ENCODE measurements at places on chromosomes 1 and 21. TPM values are rescaled to one million over a fixed set of nuclear protein-coding genes. Genes with fewer than 3 reads are reported as not detected.

The CAMK1G gene
- total RNA-seq, result not detected

The HPDL gene
- total RNA-seq, result 2.5 TPM

The FMO2 gene
- total RNA-seq, result not detected

The MPZ gene
- 2.6 TPM for total RNA-seq

The IGSF21 gene
- 4.4 TPM for total RNA-seq

The ZMYND12 gene
- 1.1 TPM for total RNA-seq

The AMY1B gene
- total RNA-seq, result not detected

The SYF2 gene
- 34.9 TPM for total RNA-seq

The OR6N1 gene
- total RNA-seq, result not detected

GRCh38 chr1:214075999-214076707, 88.4 kb downstream of the PROX1 start:
- no peak for DNase-seq

DNA sequence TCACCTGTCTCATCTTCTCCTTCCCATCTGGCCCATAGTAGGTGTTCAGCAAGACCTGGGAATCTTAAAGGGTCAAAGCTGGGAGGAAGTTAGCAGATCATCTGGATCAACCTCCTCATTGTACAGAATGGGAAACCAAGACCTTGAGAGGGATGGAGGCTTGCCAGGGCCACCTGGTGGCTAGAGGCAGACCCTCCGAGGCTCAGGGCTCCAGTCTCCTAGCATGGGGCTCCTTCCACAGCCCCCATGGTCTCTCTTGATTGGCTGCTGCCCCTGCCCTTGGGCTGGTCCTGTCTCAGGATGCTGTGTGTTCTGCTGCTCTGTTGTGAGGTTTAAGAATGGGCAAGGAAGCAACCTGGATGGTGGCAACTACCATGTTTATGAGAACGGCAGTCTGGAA, 68.7 kb upstream of the CNTN2 start:
- DNase-seq, result no peak

- no peak for DNase-seq
These were observed 20.9 kb upstream of the RGL1 start for GRCh38 chr1:183783767-183784637.

GRCh38 chr21:35996217-35996616, 64.1 kb downstream of the SETD4 start:
- no peak for DNase-seq

GRCh38 chr1:117375327-117375726, 8.1 kb downstream of the MAN1A2 start:
- no peak for DNase-seq

DNA sequence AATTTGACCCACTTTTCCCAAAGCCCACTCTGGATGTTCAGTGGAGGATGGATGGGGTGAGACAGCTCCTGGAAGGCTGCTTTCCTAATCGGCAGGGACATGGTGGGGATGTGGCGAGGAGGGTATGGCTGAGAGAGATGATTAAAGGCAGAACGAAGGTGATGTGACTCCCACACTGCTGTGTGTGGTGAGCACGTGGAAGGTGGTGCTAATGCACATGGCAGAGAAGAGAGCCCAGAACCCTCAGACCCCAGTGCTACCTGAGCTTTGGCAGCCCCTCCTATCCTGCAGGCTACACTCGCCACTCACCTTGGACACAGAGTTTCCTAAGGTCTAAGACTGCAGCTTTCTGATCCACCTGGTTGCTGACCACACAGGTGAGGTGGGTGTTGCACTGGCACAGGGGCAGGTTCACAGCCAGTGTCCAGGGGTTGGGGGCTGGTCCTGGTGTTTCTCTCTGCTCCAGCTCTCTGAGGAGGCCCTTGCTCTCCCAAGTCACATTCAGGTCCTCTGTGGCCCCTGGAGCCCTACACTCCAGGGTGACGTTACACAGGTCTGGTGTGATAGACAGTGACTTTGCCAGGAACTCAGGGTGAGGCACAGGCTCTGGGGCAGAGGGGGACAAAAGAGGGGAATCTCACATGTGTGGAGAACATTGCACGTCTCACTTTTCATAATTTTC, 151.4 kb upstream of the ETV3 start:
- DNase-seq, result no peak

GRCh38 chr21:42003051-42003461, 7.1 kb downstream of the ZBTB21 start:
- DNase-seq, result no peak

DNA sequence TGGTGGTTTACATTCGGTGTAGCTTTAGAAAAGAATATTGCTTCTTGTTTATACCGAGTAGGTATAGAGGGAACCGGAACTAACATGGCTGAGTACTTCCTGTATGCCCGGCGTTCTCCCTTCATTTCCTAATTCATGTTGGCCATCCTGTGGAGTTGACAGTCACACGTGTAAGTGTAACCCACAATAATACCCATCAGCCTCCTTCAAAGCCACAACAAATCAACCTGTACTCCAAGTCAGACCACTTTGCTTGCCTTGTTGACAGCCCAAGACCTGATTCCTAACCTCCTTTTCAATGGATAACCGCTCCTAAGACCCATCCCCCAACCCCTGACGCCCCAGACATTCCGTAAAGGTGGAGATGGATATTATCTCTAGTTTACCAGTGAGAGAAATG, 42.1 kb downstream of the UBE2U start:
- DNase-seq, result peak; percentile 9

Measured in endothelial cell (in vitro differentiated cells).